ENCODE measurements at places on chromosomes 5 and 9. TPM values are rescaled to one million over a fixed set of nuclear protein-coding genes. Genes with fewer than 3 reads are reported as not detected.

SPINK13 gene
- total RNA-seq = not detected

PCDHGB1 gene
- 1.0 TPM for total RNA-seq

GRCh38 chr9:135711881-135712280 lies 9.9 kb downstream of the KCNT1 start:
- DNase-seq = no peak

DNA sequence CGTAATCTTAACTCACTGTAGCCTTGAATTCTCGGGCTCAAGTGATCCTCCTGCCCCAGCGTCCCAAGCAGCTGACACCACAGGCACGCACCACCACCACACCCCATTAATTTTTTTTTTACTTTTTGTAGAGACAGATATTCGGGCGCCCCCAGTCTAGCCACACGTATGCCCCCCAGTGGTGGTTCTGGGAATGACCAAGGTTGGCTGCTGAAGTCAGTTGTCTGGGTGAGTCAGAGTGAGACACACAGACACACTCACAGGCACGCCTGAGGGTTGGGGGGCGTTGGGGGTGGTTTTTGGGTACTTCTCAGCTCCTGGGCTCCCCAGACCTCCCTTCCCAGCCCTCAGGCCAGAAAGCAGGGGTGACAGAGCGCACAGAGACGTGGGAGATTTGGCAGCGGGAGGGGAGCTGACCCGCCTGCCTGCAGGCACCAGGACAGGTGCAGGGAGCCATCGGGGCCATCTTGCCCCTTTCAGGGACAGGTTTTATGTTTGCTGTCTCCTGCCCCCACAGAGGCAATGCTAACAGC lies 4.2 kb upstream of the ENTPD8 start:
- peak; percentile 80 for DNase-seq

GRCh38 chr9:127869310-127870152 lies 7.9 kb downstream of the AK1 start:
- peak; percentile 88 for DNase-seq

DNA sequence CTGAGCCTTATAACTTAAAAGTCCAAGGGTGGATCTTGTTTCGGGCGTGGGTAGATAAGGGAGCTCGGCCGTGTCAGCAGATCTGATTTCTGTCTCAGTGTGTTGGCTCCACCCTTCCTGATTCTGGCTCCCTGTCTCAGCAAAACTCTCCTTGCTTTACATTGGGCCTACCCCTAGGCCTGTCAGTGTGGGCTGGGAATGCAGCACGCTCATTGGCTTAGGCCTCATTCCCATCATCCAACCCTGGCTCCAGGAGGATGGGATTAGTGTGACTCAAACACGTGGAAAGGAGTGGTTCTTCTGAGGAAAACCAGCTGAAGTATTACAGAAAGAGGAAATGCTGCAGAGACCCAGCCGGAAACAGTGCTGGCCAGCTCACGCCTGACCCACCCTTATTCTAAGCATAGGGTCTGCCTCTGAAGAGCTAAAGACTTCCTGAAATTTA lies 59.9 kb downstream of the ZFAND5 start:
- DNase-seq = no peak

DNA sequence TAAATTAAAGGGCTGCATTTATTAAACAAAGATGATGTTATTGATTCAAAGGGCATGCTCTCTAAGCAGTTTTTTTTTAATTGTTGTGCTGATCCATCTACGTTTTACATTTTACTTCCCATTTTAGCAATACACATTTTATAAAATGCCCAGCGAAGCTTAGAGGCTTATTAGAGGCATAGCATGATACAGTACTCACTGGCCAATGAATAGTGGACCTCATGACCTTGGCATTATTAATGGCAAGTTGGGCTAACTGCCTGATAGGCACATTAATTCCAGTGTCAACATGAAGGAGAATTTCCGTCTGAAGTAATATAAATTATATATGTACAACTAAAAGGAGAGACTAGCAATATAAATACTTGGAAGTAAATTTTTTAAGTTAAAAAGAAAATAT lies 837.2 kb downstream of the EFNA5 start:
- DNase-seq = no peak

- DNase-seq = no peak
Observed at GRCh38 chr5:122704247-122705036, 70.4 kb upstream of the SNX2 start.

GRCh38 chr5:15902066-15902465 lies 277.5 kb downstream of the MARCHF11 start:
- DNase-seq = no peak

- no peak for DNase-seq
Observed at GRCh38 chr9:98006127-98006796, 23.1 kb downstream of the ANP32B start.

ZNF366 gene
- total RNA-seq = 4.3 TPM

- no peak for DNase-seq
Observed at GRCh38 chr9:2210201-2210600, 195.1 kb downstream of the SMARCA2 start.

DNA sequence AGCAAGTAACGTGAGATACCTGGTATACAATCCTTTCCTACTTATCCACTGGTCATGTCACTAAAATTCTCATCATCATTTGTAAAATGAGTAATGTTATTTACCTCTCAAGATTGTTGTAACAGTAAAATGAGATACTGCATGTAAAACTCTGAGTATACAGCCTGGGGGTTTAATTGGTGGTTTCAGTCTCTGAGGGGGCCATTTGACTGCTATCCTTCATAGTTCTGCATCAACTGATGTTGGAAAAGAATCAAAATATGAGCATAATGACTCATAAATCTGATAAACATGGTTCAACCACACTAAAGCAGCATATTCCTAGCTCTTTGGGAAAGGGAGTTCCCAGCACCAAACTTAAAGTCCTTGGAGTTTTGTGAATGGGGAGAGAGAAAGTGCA lies 181.0 kb upstream of the GHR start:
- no peak for DNase-seq

DNA sequence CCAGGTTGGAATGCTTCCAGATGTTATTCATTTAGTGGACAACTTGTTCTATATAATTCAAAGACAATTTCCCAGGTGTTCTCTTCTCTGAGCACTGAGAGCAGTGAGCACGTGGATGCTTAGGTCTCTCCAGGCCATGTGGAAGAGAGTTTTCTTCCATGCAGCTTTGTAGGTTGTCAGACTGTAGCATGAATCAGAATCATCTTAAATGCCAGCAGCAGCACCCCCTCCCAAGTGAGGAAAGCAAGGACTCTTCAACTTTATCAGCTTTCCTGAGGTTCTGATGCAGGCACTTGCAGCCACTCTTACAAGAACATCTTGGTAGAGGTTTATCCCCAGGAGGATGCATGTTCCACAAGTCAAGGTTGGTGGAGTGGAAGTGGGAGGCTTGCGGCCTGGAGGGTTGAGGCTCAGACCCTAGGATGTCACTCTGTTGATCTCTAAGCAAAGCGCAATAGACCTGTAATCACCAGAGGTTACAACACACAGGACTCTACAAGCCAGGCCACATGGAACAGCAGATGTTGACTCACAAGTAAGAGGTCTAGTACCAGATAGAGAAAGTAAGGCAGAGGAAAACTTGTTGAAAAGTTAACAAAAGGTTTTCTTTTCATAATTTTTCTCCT lies 47.7 kb downstream of the UGCG start:
- DNase-seq = no peak

- DNase-seq = no peak
Observed at GRCh38 chr5:14464096-14464495, 117.5 kb upstream of the OTULINL start.

DNA sequence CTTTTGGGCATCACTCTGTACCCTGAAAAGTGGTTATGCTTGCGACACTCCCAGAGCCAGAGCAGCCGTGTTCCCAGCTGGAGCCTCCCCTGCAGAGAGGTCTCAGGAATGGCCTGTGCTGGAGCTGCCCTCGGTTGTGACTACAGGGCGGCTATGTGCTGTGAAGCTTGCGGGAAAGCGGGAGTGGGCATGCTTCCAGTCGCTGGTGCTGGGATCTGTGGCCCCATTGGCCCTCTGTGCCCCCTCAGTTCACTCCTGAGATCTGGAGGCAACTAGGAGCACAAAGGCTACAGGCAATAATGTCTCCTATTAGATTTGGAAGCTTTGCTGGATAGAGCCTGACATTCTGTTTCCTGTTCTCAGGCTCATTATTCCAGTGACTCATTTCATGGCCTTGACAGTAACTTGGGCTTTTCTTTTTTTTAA lies 56.9 kb downstream of the GPR107 start:
- DNase-seq = no peak

DNA sequence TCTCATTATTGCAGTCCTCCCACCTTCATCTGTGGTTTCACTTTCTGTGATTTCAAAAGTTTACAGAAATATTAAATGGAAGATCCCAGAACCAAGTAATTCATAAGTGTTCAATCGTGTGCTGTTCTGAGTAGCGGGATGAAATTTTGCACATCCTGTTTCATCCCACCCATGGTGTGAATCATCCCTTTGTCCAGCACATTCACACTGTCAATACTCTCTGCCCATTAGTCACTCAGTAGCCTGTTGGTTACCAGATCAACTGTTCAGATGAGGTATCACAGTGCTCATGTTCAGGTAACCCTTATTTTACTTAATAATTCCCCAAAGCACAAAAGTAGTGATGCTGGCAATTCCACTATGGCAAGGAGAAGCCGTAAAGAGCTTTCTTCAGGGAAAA lies 26.8 kb downstream of the FAM81B start:
- no peak for DNase-seq

DNA sequence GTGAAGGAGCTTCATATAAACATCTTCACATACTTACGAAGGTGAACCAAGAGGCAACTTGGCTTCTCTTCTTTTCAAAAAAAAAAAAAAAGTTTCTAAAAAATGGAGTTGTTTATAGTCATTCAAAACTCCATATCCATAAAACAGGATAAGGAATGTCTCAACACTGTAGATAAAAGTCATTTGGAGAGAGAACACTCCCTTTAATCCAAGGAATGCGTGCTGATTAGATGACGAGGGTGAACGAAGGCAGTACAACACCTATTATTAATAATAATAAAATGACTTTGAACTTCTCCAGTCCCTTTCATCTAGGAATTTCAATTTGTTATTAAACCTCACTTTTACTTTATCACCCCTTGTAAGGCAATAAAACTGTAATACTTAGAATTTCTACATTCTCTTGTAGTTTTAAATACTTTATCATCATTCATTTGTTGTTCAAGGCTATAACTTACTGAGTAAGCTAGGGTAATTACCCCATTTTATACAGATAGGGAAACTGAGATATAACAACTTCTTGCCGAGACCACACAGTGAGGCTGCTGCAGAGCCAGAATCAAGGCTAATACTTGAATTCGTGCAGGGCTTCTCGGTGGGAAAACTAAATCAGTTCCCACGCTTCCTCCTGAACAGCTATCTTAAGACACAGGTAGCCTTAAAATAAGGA lies 377.1 kb downstream of the EFNA5 start:
- DNase-seq = no peak

DNA sequence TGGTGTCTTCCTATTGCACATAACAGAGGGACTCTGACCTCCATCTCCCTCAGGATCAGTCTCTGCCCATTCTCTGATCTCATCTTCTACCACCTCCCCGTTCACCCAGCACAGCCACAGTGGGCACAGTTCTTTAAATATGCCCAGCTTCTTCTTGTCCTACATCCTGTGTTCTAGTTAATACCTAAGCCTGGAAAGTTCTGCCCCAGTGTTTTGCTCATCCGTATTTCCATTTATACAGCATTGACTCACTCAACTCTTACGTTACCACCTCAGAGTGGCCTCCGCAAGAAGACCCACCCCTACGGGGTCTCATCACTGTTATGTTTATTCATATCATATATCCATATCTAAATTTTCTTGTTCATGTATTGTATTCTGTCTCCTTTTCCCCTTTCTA lies 315.5 kb downstream of the ADGRV1 start:
- DNase-seq = no peak

DNA sequence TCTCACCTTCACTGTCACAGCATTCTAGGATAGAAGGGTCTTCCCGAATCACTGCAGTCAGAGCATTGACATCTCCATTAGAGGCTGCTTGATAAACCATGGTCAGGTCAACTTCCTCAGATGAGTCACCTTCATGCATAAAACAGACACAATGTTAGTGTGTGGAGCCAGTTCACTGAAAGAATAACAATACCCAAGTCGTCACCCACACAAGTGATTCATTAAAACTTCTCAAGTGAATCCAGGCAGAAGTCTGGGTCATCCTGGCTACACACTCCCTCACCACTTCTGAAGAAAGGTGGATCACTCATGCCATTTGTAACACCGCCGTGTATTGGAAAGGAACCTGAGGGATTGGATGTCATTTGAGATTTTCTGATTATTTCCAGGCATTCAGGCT lies 49.6 kb downstream of the ANKRD55 start:
- no peak for DNase-seq

- DNase-seq = no peak
Observed at GRCh38 chr9:11595756-11596155, 983.0 kb upstream of the PTPRD start.

EPB41L4A gene
- total RNA-seq = 45.1 TPM

GARIN3 gene
- not detected for total RNA-seq

DNA sequence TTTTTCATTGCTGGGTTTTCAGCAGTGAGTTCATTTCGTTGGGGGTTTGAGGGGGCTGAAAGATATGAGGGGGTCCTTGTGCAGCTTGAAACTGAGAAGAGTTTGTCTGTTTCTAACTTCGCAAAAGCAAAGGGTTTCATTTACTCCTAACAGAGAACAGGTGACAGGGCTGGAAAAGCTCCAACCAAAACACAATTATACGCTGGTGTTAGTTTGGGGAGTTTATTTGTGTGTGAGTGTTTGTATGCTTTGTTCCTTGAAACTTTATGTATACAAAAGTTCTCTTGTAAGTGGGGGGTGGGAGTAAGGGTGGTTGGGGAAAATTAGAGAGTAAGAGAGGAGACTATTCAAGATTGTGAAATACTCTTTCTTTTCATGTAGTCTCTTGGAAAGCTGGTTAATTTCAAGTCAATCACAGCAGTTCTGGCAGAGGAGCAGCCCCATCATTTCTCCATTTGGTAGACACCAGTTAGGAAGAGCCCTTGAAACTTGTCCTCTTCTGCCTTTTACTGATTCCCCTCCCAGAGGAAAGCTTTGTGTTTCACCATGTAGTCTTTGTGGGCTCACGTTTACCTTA lies 881 bp downstream of the TNFAIP8 start:
- DNase-seq = no peak

PCDHB5 gene
- total RNA-seq = 2.1 TPM

GRCh38 chr5:157864067-157864466 lies 5.1 kb upstream of the CLINT1 start:
- no peak for DNase-seq

DNA sequence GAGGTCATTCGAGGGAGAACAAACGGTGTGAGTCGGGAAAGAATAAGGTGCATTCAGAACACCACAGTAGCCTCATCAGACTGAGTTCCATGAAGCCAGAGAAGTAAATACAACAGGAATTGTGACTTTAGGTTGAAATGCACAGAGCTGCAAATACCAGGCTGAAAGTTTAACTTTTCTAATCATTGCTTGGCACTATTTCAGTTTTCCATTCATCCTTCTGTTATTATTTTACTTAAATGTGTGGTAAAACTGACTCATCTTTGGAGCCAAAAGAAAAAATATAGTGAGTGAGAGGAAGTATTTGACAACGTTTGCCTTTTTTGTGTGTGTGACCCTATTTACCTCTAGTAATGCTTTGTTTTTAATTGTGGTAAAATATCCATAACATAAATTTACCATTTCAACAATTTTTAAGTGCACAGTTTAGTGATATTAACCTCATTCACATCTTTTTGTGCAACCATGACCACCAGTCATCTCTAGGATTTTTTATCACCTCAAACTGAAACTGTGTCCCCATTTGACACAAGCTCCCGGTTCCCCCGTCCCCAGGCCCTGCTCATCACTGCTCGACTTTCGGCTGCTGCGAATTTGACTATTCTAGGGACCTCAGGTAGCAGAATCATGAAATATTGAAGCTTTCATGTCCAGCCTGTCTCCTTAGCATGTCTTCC lies 166.8 kb downstream of the HSD17B3 start:
- DNase-seq = no peak

GRCh38 chr5:90170261-90170660 lies 239.3 kb downstream of the CETN3 start:
- DNase-seq = no peak
